ENCODE measurements at places on chromosomes 2 and 18.

GRCh38 chr2:98463081-98463481 lies 18.4 kb downstream of the INPP4A start:
- DNase-seq, result peak; percentile 91

DNA sequence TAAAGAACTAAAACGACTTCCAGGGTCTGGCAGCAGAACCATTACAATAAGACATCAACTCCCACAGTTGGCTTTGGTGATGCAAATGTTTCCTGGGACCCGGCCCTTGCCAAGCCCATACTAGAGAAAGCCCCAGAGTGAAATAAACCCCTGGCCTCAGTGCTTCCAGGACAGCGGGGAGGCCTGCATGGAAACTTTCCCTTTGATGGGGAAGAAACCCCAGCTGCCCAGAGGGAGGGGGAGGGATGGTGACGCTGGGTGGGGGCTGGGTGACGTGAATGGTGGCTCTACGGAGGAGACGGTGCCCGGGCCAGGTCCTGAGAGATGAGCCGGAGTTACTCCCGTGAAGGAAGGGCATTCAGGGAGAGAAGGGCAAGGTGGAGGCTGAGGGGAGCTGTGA lies 27.5 kb downstream of the INHBB start:
- no peak for DNase-seq

GRCh38 chr18:76943542-76944339 lies 121.4 kb downstream of the ZNF236 start:
- DNase-seq, result no peak

- no peak for DNase-seq
Observed at GRCh38 chr18:10322004-10322403, 132.4 kb upstream of the APCDD1 start.

GRCh38 chr2:29000481-29000880 lies 19.4 kb downstream of the TOGARAM2 start:
- DNase-seq, result no peak

DNA sequence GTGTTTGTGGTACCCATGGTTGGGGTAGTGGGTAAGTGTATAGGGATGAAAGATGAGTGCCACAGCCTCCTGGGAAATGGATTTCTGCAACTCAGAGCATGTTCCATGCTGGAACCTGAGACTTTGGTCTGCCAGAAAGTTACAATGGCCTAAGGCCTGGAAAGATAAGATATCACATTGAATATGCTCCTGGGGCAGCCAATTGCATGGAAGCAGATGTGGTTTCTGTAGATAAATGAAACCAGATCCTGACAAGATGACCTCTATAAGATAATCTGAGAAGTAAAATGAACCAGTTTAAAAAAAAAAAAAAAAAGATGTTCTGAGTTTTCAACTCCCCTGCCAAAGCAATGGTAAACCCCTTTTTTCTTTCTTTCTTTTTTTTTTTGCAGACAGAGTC lies 91.4 kb upstream of the NCK2 start:
- DNase-seq, result no peak

DNA sequence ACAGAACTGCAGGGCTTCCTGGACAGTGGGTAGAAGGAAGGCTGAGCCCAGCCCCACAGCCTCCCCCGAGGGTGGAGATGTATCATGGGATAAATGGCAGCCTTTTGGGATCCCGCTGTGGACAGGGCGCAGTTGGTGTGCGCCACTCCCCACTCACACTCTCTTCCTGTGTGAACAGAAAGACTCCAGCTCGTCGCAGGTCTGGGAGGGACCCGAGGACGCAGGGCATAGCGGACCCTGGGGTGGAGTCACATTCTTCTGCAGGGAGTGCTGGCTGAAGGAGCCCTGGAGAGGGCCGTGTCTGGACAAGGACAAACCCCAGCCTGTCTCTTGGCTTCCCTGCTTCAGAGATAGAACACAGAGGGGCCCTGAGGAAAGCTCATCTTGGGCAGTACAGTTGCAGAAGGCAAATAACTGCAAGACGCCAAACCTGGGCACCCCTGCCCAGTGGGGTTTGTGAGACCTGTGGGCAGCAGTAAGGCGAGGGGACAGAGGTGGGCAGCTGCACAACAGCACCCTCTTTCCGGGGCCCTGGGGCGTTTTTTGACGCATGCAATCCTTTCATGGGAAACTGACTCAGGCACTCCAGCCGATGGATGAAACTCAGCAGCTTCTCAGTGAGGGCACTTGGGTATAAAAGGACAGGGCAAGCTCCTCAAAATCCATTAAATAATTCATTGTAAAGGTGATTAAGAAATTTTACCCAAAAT lies 101.9 kb downstream of the USP40 start:
- DNase-seq, result no peak

DNA sequence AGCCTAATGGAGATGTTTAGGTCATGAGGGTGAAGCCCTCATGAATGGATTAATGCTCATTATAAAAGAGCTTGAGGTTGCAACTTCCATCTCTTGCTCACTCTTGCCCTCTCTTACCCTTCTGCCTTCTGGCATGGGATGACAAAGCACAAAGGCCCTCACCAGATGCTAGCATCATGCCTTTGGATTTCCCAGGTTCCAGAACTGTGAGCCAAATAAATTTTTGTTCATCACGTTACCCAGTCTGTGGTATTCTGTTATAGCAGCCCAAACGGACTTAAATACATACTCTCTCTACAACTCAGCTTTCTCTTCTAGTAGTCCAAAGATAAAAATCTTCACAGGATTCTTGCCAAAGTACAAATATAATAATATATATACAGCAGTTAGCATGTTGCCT lies 75.8 kb downstream of the LNPK start:
- DNase-seq, result no peak

GRCh38 chr2:166610913-166611305 lies 116.9 kb upstream of the SCN7A start:
- no peak for DNase-seq

GRCh38 chr2:228507870-228508269 lies 326.4 kb upstream of the SPHKAP start:
- no peak for DNase-seq

DNA sequence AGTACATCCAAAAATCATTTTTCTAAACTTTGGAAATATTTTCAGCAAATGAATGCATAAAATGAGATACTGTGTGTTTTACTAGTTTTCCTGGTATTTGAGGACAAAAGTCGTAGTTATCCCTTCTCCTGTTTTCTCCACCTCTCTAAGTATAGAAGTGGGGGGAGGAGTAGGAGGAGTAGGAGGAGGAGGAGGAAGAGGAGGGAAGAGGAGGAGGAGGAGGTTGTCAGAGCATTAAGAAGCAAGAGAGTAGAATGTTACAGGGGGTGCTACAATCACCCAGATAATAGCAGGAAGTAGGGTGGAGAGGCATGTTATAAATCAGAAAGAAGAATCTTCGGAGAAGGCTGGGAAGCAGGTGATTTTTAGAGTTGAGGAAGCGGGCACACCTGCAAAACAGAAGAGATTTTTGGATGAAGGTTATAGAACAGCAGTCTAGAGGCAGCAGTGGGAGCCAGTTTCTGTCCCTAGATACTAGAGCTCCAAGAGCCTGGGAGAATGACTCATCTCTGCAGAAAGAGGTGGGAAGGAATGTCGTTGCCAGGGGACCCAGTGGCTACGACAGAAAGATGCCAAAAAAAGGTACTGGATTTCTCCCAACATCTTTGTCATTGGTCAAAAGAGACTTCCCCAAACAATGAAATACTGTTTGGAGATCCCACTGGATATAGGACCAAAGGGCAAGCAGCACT lies 44.2 kb upstream of the AQP4 start:
- peak; percentile 8 for DNase-seq

DNA sequence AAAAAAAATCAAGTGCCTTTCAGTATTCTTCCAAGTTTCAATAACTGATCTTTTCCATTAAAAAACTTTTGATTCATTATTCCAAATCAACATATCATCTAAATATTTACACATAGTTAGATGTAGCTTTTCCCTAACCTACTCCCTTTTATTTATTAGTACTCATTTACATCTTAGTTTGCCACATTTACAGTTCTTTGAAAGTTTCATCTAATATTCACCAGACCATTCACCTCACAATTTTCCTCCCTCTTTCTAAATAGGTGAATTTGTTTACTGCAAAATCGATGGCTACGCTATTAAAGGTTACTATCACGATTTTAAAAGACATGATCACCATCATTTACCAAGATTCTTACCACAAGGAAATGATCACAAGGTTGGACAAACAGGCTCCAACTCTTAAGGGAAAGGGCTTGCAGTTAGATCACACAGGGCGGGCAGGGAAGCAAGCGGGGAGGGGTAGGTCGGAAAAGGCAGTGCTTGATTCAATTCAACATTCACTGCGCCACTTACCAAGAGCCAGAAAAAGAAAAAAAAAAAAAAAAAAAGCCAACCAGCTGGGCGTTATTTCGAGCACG lies 654 bp upstream of the MARCHF7 start:
- DNase-seq, result no peak

- DNase-seq, result no peak
Observed at GRCh38 chr2:16425462-16426336, 239.9 kb downstream of the CYRIA start.

DNA sequence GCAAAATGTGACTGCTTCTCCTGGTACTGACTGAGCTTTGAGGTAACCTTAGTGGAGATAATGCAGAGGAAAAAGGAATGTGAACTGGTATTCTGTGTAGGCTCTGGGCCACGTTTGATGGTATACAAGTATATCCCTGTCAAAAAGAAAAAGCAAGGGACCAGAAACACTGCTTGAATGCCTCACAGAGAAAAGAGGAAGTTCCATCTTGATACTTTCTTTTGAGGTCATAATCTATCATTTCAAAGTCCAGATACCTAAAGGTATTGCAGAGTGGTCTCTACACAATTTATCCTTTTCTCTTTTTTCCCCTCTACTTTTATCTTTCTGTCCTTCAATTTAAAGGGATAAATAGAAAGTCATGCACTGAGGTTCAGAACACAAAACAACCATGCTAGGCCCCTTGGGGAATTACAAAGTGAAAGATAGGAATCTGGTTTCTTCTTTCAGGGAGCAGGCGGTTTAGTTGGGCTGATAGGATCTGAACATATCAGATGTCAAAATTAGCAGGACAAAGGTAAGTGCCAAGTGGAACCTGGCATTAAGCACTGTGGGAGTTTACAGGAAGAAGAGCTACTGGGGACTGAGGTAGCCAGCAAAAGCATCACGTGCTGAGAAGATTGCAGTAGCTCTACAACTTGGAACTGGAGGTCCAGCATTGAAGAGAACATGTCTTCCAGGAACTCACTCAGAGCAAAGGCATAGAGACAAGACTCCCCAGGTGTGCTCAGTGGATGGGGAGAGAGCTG lies 121.2 kb downstream of the LYPD6 start:
- no peak for DNase-seq

DNA sequence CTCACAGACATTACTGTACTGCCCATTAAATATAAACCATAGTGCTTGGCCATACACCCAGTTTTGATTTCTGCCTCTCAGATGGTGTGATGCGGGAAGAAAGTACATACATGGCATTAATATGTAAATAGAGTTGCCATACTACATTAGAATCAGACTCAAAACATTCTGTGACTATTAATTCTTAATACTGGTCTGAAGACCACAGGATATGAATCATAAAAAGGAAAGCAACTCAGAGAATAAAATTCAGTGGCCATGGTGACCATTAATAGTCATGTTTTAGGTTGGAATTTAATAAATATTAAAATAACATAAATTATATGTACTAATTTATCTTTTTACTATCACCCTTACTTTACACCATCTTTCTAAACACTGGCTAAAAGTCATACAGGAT lies 33.0 kb upstream of the WDR75 start:
- DNase-seq, result no peak

DNA sequence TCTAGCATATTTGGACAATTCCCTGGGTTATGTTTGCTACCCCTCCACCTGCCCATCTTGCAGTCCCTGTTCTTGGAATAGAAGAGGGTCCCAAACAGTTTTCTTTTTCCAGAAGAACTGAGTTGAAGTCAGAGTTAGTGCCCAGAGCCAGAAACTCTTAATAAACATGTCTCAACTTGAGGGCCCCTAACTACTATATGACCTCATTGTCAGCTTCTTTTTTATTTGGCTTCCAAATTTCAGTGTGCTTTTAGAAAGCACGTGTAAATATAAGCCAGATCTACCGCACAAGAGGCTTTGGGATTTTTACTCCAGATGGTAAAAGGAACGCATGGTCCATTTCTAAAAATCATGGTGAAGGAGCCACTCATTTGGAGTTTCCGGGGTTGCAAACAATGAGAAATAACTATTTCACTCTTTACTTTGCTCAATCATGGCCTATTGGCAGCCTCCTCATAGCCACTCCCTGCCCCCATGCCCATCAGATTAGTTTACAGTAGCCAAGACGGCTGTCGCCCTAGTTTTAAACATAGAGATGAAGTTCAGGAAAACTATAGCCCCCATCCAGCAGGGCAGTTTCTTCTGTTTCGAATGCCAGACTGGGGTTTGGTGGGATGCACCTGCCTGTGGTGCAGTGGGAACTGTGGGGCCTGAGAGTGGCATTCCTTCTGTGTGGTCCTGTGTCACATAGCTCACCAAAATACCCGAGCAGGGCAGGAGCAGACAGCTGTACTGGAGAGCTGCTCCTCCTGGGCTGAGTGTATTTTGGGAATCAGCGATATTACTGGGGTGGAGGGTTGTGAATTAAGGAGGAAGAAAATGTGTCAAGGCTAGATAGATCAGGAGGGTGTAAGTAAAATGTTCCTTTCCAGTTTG lies 1.7 kb downstream of the MAPRE3 start:
- peak; percentile 50 for DNase-seq

- DNase-seq, result peak; percentile 38
Observed at GRCh38 chr2:227479865-227480475, 8.0 kb downstream of the AGFG1 start.

DNA sequence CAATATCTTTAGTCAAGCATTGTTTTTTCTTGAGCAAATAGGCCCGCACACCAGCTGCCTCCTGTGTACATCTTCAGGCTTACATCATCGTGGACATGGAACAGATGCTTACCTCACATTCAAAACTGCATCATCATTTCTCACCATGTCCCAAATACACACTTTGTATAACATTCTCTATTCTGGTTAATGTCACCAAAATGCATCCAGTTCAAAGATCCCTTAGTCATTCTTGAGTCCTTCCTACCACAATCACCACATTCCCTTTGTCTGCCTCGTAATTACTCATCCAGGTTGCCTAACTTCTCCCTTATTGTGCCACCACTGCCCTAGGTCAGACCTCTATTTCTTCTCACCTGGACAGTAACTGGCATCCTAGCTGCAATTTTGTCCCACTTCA lies 373.7 kb upstream of the GALNT5 start:
- no peak for DNase-seq

GRCh38 chr18:13376298-13376840 lies 157.8 kb downstream of the LDLRAD4 start:
- peak; percentile 77 for DNase-seq

DNA sequence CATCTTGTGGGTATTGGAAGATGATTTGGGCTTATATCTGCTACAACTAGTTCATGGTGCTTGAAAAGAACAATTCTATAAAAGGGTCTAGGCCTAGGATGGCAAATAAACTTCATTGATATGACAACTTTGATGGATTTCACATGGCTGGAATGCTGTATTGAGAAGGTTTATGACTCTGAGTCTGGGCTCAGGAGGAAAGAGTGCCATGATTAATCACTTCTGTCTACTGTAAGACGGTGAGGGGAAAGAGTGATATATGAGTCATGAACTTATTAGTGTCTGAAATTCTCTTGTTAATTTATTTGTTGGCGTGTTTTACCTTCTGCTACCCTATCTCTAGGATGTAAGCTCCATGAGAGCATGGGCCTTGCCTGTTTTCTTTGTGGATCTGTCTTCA lies 17.0 kb upstream of the ADCYAP1 start:
- no peak for DNase-seq

Measured in G401 (cell line).